ENCODE measurements at places on chromosomes 7 and 10.

- no peak for DNase-seq
Measured at GRCh38 chr10:82075605-82076004, 200.6 kb downstream of the NRG3 start.

DNA sequence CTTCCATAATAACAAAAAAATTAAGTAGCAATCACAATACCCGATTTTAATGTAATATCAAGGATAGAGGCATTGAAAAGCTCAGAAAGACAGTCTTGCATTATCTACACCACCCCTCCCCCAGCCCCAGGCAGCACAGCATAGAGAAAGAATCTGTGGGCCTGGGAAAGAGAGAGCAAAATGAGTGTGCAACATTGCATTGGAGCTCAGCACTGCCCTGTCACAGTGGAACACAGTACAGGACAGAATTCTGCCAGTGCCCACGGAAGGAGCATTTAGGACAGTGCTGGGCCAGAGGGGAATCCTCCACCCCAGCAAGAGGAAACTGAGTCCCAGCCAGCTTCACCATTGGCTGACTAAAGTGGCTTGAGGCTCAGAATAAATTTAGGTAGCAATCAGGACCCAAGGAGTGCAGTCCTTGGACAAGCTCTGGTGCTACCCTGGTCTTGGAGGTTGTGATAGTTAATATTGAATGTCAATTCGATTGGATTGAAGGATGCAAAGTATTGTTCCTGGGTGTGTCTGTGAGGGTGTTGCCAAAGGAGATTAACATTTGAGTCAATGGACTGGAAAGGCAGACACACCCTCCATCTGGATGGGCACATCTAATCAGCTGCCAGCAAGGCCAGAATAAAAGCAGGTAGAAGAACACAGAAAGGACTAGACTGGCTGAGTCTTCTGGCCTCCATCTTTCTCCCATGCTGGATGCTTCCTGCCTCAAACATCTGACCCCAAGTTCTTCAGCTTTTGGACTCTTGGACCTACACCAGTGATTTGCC, 234.4 kb downstream of the ANK3 start:
- no peak for DNase-seq

- no peak for DNase-seq
Measured at GRCh38 chr7:22863156-22863899, 40.7 kb upstream of the TOMM7 start.

GRCh38 chr7:21086688-21087087, 300.0 kb upstream of the SP8 start:
- DNase-seq, result no peak

GRCh38 chr10:86232644-86233043, 134.0 kb downstream of the GRID1 start:
- DNase-seq, result no peak

Measured in activated T-cell treated with anti-CD3 and anti-CD28 coated beads for 1 hour (primary cell).